ENCODE measurements at places on chromosomes 5 and 9. TPM values are rescaled to one million over a fixed set of nuclear protein-coding genes. Genes with fewer than 3 reads are reported as not detected.

Gene CDH12
- total RNA-seq: not detected

- H3K4me3 ChIP-seq: no peak overlapping the region
- no peak for DNase-seq
- H3K36me3 ChIP-seq: no peaks in the 10 kb centered on the region
Measured at GRCh38 chr9:107749787-107750444, 260.3 kb upstream of the KLF4 start.

GRCh38 chr5:1479581-1480188 is 34.4 kb upstream of the SLC6A3 start:
- no peaks in the 10 kb centered on the region for H3K27me3 ChIP-seq
- peaks cover 6% of the 10 kb centered on the region for H3K4me1 ChIP-seq
- H3K4me3 ChIP-seq: no peak overlapping the region
- H3K36me3 ChIP-seq: peaks cover 16% of the 10 kb centered on the region

GRCh38 chr9:120315154-120315553 is 264.8 kb downstream of the CDK5RAP2 start:
- no peak for DNase-seq
- no peaks in the 10 kb centered on the region for H3K4me1 ChIP-seq
- H3K27me3 ChIP-seq: peaks cover 5% of the 10 kb centered on the region
- no peak overlapping the region for H3K4me3 ChIP-seq
- no peak overlapping the region for H3K27ac ChIP-seq
- H3K36me3 ChIP-seq: no peaks in the 10 kb centered on the region

DNA sequence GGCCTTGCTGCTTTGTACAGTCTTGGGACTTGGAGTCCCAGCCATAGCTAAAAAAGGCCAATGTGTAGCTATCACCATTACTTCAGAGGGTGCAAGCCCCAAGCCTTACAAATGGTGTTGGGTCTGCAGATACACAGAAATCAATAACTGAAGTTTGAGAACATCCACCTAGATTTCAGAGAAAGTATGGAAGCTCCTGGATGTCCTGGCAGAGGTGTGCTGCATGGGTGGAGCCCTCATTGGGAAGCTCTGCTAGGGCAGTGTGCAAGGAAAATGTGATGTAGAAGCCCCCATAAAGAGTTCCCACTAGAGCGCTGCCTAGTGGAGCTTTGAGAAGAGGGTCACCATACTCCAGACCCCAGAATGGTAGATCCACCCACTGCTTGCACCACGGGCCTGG is 626.7 kb upstream of the COX7C start:
- no peak for DNase-seq
- H3K27ac ChIP-seq: no peak overlapping the region
- no peaks in the 10 kb centered on the region for H3K4me1 ChIP-seq

Gene CNTNAP3
- not detected for total RNA-seq

Gene GFI1B
- total RNA-seq: not detected

GRCh38 chr9:4068449-4068848 is 231.4 kb downstream of the GLIS3 start:
- peaks cover 17% of the 10 kb centered on the region for H3K27me3 ChIP-seq
- no peak overlapping the region for H3K27ac ChIP-seq
- H3K36me3 ChIP-seq: no peaks in the 10 kb centered on the region
- H3K4me1 ChIP-seq: no peaks in the 10 kb centered on the region
- no peak for DNase-seq
- H3K4me3 ChIP-seq: no peak overlapping the region

GRCh38 chr5:62138607-62139006 is 167.4 kb upstream of the KIF2A start:
- H3K36me3 ChIP-seq: no peaks in the 10 kb centered on the region
- peaks cover 36% of the 10 kb centered on the region for H3K27me3 ChIP-seq
- H3K27ac ChIP-seq: no peak overlapping the region
- DNase-seq: no peak
- H3K4me1 ChIP-seq: no peaks in the 10 kb centered on the region

GRCh38 chr5:37723162-37723961 is 116.5 kb downstream of the GDNF start:
- H3K36me3 ChIP-seq: peaks cover 26% of the 10 kb centered on the region
- H3K4me3 ChIP-seq: no peak overlapping the region
- H3K27me3 ChIP-seq: peaks cover 6% of the 10 kb centered on the region
- peaks cover 35% of the 10 kb centered on the region for H3K4me1 ChIP-seq
- H3K27ac ChIP-seq: peak overlapping the region; percentile 85

Gene RFESD
- 3.0 TPM for total RNA-seq

Gene RNF183
- total RNA-seq: not detected

Gene LHX2
- total RNA-seq: not detected

DNA sequence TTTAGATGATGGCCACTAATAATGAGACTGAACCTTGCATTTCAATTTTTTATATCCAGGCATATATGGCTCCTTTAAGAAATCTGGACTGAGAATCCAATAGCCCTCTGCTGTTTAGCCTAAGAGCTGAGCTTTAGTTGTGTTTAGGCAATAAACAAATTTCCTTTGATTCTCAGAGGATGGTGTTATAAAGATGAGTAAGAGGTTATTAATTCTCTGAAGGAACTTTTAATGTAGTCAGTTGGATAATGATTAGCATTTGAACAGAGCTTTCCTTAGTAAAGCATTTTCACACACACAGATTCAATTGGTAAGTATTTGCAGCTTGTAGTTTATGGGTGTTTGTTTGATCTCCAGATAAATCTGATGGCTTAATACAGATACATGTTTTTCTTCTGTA is 149.6 kb downstream of the PRR16 start:
- H3K27me3 ChIP-seq: no peaks in the 10 kb centered on the region
- H3K27ac ChIP-seq: no peak overlapping the region
- no peak for DNase-seq
- H3K4me3 ChIP-seq: no peak overlapping the region
- no peaks in the 10 kb centered on the region for H3K4me1 ChIP-seq

DNA sequence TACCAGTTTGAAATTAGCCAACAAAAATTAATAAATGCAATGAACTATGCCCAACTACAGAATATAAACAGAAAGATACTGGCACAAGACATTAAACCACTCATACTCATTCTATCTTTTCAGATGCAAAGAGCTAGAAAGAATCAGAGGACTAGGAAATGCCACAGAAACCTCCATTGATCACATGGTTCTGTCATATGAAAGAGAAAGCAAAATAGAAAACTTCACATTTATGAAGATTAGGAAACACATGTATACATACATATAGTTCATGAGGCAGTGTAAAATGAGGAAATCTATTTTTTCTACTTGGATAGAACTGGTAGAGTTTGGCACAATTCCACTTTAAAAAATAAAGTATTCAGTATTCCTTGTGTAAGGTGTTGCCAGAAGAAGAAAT is 275.1 kb upstream of the PTGER4 start:
- H3K27me3 ChIP-seq: no peaks in the 10 kb centered on the region
- peak overlapping the region; percentile 42 for H3K4me3 ChIP-seq
- H3K36me3 ChIP-seq: peaks cover 24% of the 10 kb centered on the region
- peaks cover 76% of the 10 kb centered on the region for H3K4me1 ChIP-seq
- DNase-seq: no peak

- H3K27me3 ChIP-seq: peaks cover 67% of the 10 kb centered on the region
- H3K36me3 ChIP-seq: no peaks in the 10 kb centered on the region
- peak within 1 kb of the TSS; percentile 83 for H3K4me3 ChIP-seq
Measured at GRCh38 chr9:95516734-95517558, at the start of gene PTCH1. PTCH1 (minus strand) TSS chr9:95516971.

DNA sequence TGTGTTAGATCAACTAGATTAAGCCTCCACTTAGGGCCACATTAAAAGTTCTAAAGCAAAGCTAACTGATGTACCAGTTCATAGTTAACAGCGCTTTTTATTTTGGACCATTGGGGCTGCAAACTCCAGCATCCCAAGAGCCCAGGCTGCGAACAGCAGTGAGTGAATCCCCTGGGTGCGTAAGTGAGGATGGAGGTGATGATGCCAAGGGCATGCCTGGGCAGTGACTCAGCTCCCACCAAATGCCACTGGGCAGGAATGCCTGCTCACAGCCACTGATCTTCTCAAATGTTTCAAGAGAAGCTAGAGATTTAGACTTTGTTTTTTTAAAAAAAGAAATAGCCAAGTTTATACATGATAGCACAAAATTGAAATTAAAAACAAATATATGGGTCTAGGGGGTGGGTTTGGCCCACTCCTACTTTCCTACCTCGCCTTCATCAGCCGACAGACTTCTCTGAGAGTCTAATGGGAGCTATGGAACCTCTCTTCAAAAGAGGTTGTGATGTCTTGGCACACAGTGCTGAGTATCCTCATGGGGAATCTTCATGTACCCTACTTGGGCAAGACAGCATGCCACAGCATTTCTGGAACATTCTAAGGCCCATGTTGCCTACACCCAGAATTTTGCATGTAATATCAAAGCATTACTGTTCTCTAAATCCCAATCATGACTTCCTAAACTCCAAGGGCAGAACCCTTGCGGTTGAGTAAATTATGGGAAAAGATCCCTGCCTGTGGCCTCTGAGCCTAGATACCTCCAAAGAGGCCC is 398.1 kb downstream of the EBF1 start:
- no peaks in the 10 kb centered on the region for H3K4me1 ChIP-seq
- no peaks in the 10 kb centered on the region for H3K36me3 ChIP-seq
- H3K27me3 ChIP-seq: peaks cover 9% of the 10 kb centered on the region
- H3K27ac ChIP-seq: no peak overlapping the region
- no peak overlapping the region for H3K4me3 ChIP-seq

Gene RASEF
- total RNA-seq: not detected

Gene PHYHD1
- total RNA-seq: 0.47 TPM

Gene GLDC
- 5.8 TPM for total RNA-seq

Gene ADAMTS19
- total RNA-seq: not detected
